ENCODE measurements at places on chromosomes 16 and 17.

GRCh38 chr16:52492789-52493357 lies 54.1 kb downstream of the TOX3 start:
- DNase-seq: no peak

DNA sequence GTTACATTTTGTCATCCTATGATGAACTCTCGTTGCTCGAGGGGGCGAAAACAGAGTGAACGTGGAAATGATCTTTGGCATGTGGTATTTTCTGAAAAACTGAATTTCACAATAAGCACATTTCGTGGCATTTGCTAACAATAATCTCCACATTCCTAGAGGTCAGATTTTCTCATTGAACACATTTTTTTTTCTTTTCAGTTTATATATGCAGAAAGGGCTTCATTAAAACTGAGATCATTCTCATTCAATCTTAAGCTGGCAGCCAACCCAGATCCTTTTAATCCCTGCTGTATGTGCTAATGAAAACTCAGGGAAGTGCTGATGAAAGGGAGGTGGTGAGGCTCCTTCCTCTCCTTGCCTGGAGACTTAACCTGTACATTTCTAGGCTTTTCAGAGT lies 52.6 kb downstream of the PRKCA start:
- DNase-seq: no peak

DNA sequence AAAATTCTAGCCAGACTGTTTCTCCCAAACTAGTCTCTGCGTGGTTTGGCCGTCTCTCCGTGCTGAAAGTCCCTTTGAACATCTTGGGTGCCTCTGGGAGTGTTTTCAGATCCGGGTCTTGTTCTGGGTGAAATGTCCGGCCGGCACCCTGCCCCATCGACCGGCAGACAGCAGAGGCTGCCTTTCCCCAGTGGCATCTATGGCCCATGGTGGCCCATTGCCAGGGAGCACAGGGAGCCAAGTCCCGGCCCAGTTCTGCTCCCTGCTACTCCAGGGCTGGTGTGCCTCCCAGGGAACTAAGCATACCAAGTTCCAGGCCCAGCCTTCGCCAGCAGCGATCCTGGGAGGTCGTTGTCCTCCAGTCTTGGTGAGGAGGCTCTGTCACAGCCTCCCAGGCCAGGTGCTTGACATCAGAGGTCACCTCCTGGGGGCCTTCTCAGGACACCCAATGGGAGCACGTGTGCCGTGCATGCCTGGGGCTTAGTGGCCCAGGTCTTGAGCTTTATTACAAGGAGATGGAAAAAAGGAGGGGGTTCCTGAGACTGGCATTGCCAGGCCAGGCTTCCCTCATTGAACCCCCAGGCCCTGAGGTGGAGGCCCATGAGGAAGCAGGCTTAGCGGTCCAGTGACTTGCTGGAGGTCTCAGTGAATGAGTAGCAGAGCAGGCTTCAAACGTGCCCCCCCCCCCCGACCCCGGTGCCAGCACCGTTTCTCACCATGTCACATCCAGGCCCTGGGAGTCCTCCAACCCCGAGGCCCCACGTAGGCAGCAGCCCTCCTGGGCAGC lies 54.0 kb downstream of the PGS1 start:
- no peak for DNase-seq

DNA sequence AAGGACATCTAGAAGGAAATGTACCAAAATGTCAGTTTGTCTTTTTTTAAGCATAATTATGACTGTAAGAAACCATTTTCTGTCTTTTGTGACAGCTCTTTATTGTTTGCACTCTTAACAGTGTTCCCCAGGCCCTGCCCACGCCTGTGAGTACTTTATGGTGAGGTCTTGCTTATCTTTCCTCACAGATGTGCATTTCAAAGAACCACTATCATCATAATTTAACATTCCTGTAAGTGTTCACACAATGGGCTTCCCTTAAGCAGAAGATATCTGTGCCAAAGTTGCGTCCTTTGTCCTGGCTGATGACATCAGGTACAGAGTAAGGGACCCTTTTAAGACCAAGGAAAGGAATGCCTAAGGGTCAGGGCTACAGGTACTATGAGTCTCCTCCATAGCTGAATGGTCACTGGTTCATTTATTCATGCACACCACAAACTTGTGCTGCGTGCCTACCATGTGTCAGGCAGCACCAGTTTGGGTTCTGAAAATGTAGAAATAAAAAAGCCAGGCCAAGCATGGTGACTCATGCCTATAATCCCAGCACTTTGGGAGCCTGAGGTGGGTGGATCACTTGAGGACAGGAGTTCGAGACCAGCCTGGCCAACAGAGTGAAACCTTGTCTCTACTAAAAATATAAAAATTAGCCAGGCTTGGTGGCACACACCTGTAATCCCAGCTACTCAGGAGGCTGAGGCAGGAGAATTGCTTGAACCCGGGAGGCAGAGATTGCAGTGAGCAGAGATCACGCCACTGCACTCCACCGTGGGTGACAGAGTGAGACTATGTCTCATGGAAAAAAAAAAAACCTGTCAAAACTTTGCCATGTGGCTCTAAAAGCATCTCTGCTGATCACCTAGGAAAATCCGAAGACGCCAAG lies 55.4 kb upstream of the NLK start:
- no peak for DNase-seq

GRCh38 chr16:13378151-13378550 lies 476.8 kb downstream of the SHISA9 start:
- DNase-seq: no peak

- DNase-seq: no peak
These were observed 18.2 kb downstream of the SRP68 start for GRCh38 chr17:76054112-76054476.

- DNase-seq: no peak
These were observed 15.0 kb upstream of the RAI1 start for GRCh38 chr17:17666111-17666714.

DNA sequence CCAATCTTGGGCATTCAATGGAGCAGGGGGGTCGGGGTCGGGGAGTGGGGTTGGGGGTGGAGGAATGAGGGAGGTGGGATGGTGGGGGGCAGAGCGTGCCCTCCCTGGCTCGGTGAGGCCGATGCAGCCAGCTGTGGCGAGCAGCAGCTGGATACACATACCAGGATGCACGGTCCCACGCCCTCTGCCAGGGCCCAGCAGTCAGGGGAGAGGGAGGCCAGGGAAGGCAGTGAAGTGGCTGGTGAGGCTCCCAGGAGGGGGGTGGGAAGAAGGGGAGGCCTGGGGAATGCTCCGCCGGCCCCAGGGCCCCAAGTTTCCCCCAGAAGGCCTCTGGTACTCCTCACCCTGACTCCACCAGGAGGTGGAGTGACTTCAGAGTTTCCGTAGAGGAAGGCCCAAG lies 77.6 kb upstream of the LHX1 start:
- no peak for DNase-seq

Data from neuronal stem cell (in vitro differentiated cells).